ENCODE measurements at places on chromosomes 2 and 18.

GRCh38 chr2:5285872-5286769 lies 406.1 kb upstream of the SOX11 start:
- no peak for DNase-seq

- DNase-seq = peak; percentile 10
Observed at GRCh38 chr18:74623047-74623816, 25.6 kb downstream of the ZNF407 start.

- DNase-seq = no peak
Observed at GRCh38 chr2:48519593-48519992, 10.4 kb upstream of the STON1 start.

GRCh38 chr18:8609659-8610458 lies 622 bp downstream of the RAB12 start:
- no peak for DNase-seq

GRCh38 chr2:189751080-189751658 lies 11.4 kb downstream of the OSGEPL1 start:
- no peak for DNase-seq

- DNase-seq = no peak
Observed at GRCh38 chr2:163467251-163467630, 268.6 kb downstream of the FIGN start.

DNA sequence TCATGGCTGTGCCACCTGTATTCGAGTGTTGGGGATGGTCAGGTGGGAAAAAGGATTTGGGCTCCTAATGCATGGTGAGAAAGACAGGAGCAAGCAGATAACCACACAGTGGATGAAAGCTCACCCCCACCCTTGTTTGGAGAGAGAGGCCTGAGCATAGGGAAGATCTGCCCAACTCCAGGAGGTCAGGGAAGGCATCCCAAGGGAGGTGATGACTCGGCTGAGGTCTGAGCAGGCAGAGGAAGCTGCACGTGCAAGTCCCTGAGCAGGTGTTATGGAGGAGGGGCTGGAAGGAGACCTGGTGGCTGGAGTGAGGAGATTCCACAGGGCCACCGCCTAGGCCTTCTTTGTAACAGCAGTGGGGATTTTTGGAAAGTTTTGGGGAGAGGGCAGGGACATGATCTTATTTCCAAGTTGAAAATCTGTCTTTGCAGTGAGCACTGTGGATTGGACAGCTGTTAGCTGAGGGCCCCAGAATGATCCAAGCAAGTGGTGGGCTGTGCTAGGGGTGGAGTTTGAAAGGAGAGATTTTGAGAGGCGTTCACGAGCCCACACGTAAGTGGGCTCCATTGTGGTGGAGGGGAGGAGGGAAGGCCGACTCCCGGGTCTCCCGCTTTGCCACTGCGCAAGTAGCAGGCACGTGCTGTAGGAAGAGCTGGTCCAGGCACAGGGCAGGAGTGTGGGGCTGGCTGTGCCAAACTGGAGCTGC lies 228.5 kb downstream of the GLI2 start:
- no peak for DNase-seq

- DNase-seq = no peak
Observed at GRCh38 chr2:9536504-9536903, 19.1 kb downstream of the ADAM17 start.

- DNase-seq = no peak
Observed at GRCh38 chr2:219538504-219538951, 5.1 kb downstream of the CHPF start.

GRCh38 chr2:15579641-15580040 lies 12.0 kb upstream of the DDX1 start:
- no peak for DNase-seq

- no peak for DNase-seq
Observed at GRCh38 chr2:160419776-160420505, 73.7 kb downstream of the RBMS1 start.
